ENCODE measurements at places on chromosomes 5 and 9. TPM values are rescaled to one million over a fixed set of nuclear protein-coding genes. Genes with fewer than 3 reads are reported as not detected.
A peak's percentile ranks its signal among the peaks of the same experiment; 100 is the strongest.

The IL3 gene
- total RNA-seq: not detected

GRCh38 chr5:15267966-15268365 lies 232.0 kb upstream of the FBXL7 start:
- H3K4me3 ChIP-seq: no peak overlapping the region
- H3K4me1 ChIP-seq: no peaks in the 10 kb centered on the region
- H3K27ac ChIP-seq: no peak overlapping the region
- H3K36me3 ChIP-seq: no peaks in the 10 kb centered on the region

GRCh38 chr5:137342764-137343163 lies 156.4 kb downstream of the SPOCK1 start:
- peaks cover 2% of the 10 kb centered on the region for H3K27me3 ChIP-seq
- no peak overlapping the region for H3K27ac ChIP-seq
- peaks cover 27% of the 10 kb centered on the region for H3K4me1 ChIP-seq
- DNase-seq: no peak
- no peaks in the 10 kb centered on the region for H3K36me3 ChIP-seq

DNA sequence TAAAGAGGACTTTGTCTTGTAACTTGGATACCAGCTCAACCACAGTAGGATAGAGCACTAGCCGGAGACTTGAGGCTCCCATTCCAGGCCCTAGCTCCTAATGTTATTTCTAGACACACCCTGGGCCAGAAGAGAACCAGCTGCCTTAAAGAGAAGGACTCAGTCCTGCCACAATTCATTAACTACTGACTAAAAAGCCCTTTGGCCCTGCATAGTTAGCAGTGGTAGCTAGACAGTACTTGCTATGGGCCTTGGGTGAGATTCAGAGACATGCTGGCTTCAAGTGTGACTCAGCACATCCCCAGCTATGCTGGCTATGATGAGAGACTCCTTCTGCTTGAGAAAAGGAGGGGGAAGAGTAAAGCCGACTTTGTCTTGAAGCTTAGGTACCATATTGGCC lies 47.3 kb downstream of the TMEM167A start:
- H3K27ac ChIP-seq: peak overlapping the region; percentile 74
- H3K4me3 ChIP-seq: no peak overlapping the region
- no peaks in the 10 kb centered on the region for H3K36me3 ChIP-seq
- peaks cover 1% of the 10 kb centered on the region for H3K27me3 ChIP-seq
- DNase-seq: peak; percentile 74

DNA sequence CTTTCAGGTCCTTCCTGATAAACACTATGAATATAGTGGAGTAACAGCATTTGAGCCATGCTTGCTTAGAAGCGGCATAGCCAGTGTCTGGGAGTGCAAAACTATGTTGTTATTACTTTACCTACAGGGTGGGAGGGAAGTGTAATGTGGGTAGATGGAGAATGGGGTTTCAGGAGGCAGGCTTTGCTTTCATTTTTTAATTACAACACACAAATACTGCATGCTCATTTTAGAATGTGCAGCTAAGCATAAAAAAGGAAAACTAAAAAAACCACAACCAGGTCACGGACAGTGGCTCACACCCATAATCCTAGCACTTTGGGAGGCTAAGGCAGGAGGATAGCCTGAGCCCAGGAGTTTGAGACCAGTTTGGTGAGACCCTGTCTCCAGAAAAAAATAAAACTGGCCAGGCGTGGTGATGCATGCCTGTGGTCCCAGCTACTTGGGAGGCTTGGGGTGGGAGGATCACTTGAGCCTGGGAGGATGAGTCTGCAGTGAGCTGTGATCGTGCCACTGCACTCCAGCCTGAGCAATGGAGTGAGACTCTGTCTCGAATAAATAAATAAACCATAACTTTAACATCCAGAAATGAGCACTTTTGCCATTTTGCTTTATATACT lies 20.2 kb downstream of the HAVCR1 start:
- no peak overlapping the region for H3K4me3 ChIP-seq
- H3K27me3 ChIP-seq: no peaks in the 10 kb centered on the region
- no peaks in the 10 kb centered on the region for H3K36me3 ChIP-seq
- H3K27ac ChIP-seq: no peak overlapping the region
- DNase-seq: no peak

DNA sequence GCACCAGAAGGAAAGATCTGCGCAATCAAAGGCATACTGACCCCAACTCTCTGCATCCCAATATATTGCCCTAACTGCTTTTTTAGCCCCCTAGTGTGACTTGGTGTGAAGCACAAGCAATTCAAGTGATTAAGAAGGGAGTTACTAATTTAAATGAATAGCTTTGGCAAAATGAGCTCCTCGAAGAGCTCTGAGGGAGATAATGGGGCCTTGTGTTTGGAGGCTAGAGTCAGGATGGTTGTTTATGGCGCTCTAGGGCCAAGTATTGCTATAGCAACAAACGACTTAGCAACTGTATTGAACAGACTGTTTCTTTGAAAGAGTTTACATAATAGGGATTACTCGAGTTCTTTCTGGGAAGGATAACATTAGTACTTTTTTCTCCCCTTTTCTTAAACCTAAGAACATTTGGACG lies 11.5 kb upstream of the C5orf58 start:
- no peaks in the 10 kb centered on the region for H3K36me3 ChIP-seq
- peaks cover 32% of the 10 kb centered on the region for H3K4me1 ChIP-seq
- no peak overlapping the region for H3K4me3 ChIP-seq
- no peaks in the 10 kb centered on the region for H3K27me3 ChIP-seq

- H3K4me3 ChIP-seq: peak within 1 kb of the TSS; percentile 95
- H3K36me3 ChIP-seq: peaks cover 47% of the 10 kb centered on the region
- H3K27ac ChIP-seq: peak within 1 kb of the TSS; percentile 87
- DNase-seq: no peak
- peaks cover 13% of the 10 kb centered on the region for H3K4me1 ChIP-seq
These were observed at the start of gene PCDHGA7 for GRCh38 chr5:141382469-141383294. Gene PCDHGA7, plus strand, starts transcription at chr5:141382742. Its CDS starts 158 bp downstream, at chr5:141382900.

DNA sequence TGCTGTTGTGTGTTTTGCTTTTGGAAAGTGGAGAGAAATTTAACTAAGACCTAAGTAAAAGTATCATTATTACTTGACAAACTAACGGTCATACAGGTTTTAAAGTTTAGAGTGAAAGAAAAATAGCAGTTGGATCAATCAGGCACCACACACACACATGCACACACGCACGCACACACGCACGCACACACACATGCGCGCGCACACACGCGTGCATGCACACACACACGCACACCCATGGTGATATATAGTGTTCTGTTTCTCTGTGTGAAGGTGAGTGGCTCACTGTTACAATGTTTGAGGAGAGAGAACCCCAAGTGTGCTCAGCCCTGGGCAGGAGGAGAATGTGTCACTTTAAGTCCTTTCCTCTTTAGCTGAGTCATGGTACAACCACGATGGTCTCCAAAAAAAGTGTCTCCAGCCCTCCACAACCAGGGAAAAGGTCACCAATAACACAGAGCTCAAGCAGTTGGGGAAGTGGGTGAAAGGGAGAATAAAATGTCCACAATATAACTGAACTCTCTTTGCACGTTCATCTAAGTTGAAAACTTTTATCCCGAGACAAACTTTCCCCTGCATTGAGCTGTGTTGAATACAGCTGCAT lies 3.2 kb downstream of the ZNF366 start:
- H3K27ac ChIP-seq: peak overlapping the region; percentile 55
- peak overlapping the region; percentile 40 for H3K4me3 ChIP-seq
- peaks cover 3% of the 10 kb centered on the region for H3K27me3 ChIP-seq
- peak; percentile 48 for DNase-seq
- H3K36me3 ChIP-seq: no peaks in the 10 kb centered on the region
- H3K4me1 ChIP-seq: peaks cover 70% of the 10 kb centered on the region

The NR5A1 gene
- not detected for total RNA-seq

The CSF1R gene
- total RNA-seq: 0.57 TPM

GRCh38 chr5:122137702-122138101 lies 8.4 kb downstream of the ZNF474 start:
- no peak overlapping the region for H3K27ac ChIP-seq
- H3K36me3 ChIP-seq: no peaks in the 10 kb centered on the region
- no peak for DNase-seq
- no peak overlapping the region for H3K4me3 ChIP-seq
- H3K27me3 ChIP-seq: no peaks in the 10 kb centered on the region
- H3K4me1 ChIP-seq: peaks cover 19% of the 10 kb centered on the region

Data from HFFc6 (cell line).